Naive B cell (primary cell): ENCODE measurements at places on chromosomes 16 and 17. TPM values are rescaled to one million over a fixed set of nuclear protein-coding genes. Genes with fewer than 3 reads are reported as not detected.

PCGF2 gene
- polyA plus RNA-seq: not detected

TRPV2 gene
- 57.9 TPM for polyA plus RNA-seq

IL4R gene
- polyA plus RNA-seq: 355 TPM

ZNF23 gene
- 7.1 TPM for polyA plus RNA-seq

MPV17L gene
- polyA plus RNA-seq: not detected

CCL1 gene
- not detected for polyA plus RNA-seq

SLC16A6 gene
- not detected for polyA plus RNA-seq

CD300E gene
- polyA plus RNA-seq: not detected

RASD1 gene
- polyA plus RNA-seq: 0.27 TPM

MYO1D gene
- 2.4 TPM for polyA plus RNA-seq

ABCA6 gene
- not detected for polyA plus RNA-seq

KRT14 gene
- not detected for polyA plus RNA-seq

ZG16 gene
- 0.13 TPM for polyA plus RNA-seq

YPEL3 gene
- 214 TPM for polyA plus RNA-seq
